ENCODE measurements at places on chromosomes 6 and 20. TPM values are rescaled to one million over a fixed set of nuclear protein-coding genes. Genes with fewer than 3 reads are reported as not detected.

TMEM30A gene
- total RNA-seq, result 202 TPM

KHDC1L gene
- total RNA-seq, result not detected

KIF6 gene
- total RNA-seq, result 0.33 TPM

DACT2 gene
- total RNA-seq, result not detected

TPD52L1 gene
- 13.7 TPM for total RNA-seq

ZKSCAN3 gene
- 6.1 TPM for total RNA-seq

C6orf163 gene
- total RNA-seq, result 2.1 TPM

COX4I2 gene
- not detected for total RNA-seq

SIRPD gene
- not detected for total RNA-seq

MRS2 gene
- 32.0 TPM for total RNA-seq

CALHM4 gene
- total RNA-seq, result not detected

FAXC gene
- 1.2 TPM for total RNA-seq

TMEM244 gene
- total RNA-seq, result 0.66 TPM

ADGRF5 gene
- under 0.01 TPM for total RNA-seq

CYP24A1 gene
- not detected for total RNA-seq

ZC3H12D gene
- total RNA-seq, result 0.37 TPM

TMC2 gene
- total RNA-seq, result not detected

FGD2 gene
- total RNA-seq, result not detected

FOXF2 gene
- 0.25 TPM for total RNA-seq

PSORS1C2 gene
- total RNA-seq, result not detected

NCOA7 gene
- total RNA-seq, result 46.1 TPM

OXT gene
- total RNA-seq, result not detected

CST5 gene
- not detected for total RNA-seq

ANKRD66 gene
- total RNA-seq, result not detected

PXDC1 gene
- total RNA-seq, result 66.2 TPM

SMLR1 gene
- not detected for total RNA-seq

CUTA gene
- total RNA-seq, result 129 TPM

CST2 gene
- total RNA-seq, result not detected

LY6G6C gene
- total RNA-seq, result not detected

Measured in uterine smooth muscle cell (primary cell).